CD4-positive, alpha-beta T cell treated with Interleukin-6 at 100 ng/mL for 8 hours (primary cell): ENCODE measurements at places on chromosomes 1 and 21.
A peak's percentile ranks its signal among the peaks of the same experiment; 100 is the strongest.

GRCh38 chr1:10941891-10942541, 70.4 kb upstream of the TARDBP start:
- peak; percentile 42 for DNase-seq

GRCh38 chr1:11151114-11151513, 38.0 kb upstream of the ANGPTL7 start:
- no peak for DNase-seq

- no peak for DNase-seq
Observed at GRCh38 chr1:235021815-235022214, 106.8 kb downstream of the TOMM20 start.

- peak; percentile 57 for DNase-seq
Observed at GRCh38 chr1:2314803-2315673, 76.3 kb downstream of the MORN1 start.

DNA sequence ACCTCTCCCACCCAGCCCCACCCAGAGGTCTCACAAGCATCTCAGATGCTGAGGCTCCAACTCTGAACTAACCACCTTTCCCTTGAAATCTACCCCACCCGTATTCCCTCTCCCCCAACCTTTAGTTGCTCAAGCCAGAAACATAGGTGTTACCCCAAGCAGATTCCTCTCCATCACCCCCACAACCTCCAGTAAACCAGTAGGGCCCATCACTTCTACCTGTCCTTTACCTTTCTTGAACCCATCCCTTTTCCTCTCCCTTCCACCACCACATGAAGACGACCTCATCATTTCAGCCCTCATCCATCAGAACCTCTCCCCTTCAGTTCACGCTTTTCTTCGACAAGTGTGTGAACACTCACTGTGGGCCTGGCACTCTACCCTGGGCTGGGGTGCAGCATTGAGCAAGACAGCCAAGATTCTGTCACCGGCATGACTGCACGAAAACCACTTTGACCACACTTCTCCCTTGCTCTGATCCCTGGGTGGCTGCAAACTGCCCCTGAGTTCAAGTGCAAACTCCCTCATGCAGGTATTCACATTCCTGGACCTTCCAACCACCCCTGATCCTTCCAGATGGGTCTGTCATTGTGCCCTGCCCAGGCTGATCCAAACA, 65.5 kb upstream of the LAPTM5 start:
- no peak for DNase-seq

- no peak for DNase-seq
Observed at GRCh38 chr1:153354515-153355193, 3.0 kb upstream of the S100A9 start.

- peak; percentile 37 for DNase-seq
Observed at GRCh38 chr21:25457411-25457810, 149.9 kb downstream of the MRPL39 start.
